Activated T-helper 1 cell treated with Interleukin-2 at 50 U/mL for 16 hours (primary cell): ENCODE measurements at places on chromosomes 5 and 9.
A peak's percentile ranks its signal among the peaks of the same experiment; 100 is the strongest.

DNA sequence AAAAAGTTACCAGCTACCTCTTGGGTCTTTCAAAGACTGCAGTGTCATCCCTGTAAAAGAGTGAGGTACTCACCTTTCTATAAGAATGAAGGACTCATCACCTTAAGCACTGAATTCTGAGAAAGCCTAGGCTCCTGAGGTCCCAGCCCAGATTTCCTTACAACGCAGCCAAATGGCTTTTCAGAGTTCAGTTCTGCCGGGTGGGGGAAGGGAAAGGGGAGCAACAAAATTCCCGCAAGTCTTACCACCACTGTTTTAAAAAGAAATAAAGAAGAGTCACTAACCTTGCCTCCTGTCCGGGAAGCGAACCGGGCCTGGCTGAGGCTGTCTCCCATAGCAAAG, 373 bp downstream of the ADAMTS12 start:
- no peak for DNase-seq

DNA sequence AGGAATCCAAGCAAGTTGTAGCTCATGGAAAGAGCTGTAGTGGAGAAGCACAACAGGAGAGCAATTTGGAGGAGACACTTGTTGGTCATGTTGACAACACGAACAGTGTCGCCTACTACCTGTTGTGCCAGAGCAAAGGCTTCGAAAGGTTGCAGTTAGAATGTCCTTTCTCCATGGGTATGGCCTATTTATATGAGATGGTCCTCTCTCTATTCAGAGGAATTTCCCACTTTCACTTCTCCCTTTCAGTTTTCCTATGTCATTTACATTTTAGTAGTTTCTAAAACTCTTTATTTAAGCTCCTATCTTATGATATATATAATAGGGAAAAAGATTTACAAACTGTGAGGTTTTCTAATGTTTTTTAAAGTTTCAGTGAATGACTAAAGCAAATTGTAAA, at the start of gene IFNB1:
TSS of gene IFNB1 (minus strand) at position 162 of the 400 bp plus-strand sequence. CDS start at position 89, 73 bp downstream.
- no peak for DNase-seq

DNA sequence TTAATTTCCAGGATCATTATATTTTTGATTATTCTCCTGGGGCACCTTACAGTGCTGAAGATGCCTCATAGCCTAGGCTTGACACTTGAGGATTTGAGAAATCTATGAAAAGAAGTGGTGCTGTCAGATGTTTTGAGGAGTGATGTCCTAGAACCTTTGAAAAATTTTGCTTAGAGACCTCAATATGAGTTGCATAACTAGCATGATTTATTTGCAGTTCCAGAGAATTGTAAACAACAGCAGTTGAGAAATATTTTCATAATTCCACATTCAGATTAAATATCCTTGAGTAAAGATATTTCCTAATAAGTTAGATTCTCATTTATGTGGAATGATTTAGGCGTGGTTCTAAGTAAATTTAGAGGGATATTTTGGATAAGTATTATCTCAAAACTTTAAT, 225.8 kb downstream of the ADAMTSL1 start:
- no peak for DNase-seq

DNA sequence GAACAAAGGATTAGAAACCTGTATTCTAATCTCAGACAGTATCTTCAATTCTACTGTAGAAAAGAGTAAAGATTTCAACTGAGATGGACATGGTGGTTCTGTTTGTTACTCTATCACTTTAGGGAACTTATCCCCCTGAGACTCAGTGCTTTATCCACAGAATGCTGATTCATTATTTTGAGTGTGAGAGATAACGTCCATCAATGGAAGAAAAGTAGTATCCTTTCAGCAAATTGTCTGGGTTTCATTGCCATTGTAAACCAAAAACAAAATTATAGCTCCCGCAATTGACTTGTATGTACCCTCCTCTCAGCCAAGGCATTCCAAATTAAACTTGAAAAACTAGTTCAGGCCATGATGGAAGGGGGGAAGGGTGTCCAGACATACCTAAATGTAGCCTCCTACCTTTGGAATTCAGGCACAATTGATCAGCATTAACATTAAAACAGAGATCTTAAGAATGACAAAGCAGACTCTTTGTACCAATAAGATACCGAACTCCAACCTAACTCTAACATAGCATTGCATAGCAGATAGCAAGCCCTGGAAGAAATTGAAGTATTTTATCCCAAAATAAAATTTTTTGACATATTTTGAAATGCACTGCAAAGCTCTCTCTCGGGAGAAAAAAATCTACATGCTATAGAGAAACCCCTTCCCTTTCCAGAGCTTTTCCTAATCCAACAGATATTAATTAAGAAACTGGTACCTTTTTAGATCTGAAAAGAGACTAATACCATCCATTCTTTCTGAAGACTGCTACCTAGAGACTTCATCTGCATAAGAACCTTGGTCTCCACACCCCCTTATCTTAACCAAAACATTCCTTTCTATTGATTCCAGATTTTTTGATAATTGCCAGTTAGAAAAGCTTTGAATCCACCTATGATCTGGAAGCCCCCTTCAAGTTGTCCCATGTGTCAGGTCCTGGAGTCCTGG, 1055.7 kb downstream of the PTPRD start:
- no peak for DNase-seq

- no peak for DNase-seq
These were observed 138.3 kb downstream of the PAX5 start for GRCh38 chr9:36895744-36896260.

- DNase-seq = peak; percentile 49
These were observed 17.9 kb upstream of the EGFL7 start for GRCh38 chr9:136644593-136645351.

GRCh38 chr5:133453831-133454230, 158.5 kb downstream of the FSTL4 start:
- DNase-seq = no peak

DNA sequence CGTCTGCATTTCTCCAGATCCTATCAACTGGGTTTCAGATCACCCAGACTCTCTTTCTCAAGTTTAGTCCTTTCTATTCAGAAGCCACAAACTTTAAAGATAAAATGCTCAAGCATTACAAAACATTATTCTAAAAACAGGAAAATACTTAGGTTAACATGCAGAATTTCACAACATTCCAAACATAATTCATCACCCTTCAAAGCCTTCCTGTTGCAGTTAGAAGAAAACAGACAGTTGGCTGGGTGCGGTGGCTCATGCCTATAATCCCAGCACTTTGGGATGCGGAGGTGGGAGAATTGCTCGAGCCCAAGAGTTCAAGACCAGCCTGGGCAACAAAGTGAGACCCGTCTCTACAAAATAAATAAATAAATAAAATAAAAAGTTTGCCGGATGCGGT, 7.7 kb upstream of the OCLN start:
- no peak for DNase-seq

- DNase-seq = no peak
These were observed 63.2 kb downstream of the ACER2 start for GRCh38 chr9:19471737-19472648.

DNA sequence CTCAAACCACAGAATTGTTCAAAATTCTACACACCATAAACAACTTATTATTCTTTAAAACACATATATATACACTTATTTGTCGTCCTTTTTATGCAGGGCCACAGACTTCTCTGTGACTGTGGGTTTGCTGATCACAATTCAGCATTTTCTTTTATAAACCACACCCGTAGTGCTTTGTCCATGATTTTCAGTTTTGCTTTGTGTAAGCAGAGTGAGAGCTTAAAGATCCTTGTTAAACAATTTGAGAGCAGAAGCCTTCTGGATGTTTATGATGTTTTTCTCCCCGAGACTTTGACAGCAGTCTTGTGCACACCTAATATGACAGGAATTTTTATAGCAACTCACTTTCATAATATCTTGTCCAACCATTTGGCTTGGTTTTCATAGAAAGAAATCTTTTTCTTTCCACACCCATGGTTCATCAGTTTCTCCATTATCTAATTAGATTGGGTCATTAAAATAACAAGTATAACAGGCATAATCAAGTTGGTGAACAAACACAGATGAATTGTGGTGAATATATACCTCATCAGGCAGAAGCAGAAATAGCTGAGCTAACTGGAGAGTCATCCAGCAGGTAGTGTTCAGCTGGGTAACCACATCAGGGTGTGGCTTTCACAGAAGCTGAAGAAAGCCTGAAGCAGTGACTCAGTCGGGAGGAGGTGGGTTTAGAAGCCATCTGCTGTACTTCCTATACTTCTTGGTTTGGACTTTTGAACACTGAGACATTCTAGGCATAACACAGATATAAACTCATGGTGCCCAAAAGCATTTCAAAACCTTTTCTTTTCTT, 232.8 kb downstream of the DOCK8 start:
- DNase-seq = peak; percentile 52

DNA sequence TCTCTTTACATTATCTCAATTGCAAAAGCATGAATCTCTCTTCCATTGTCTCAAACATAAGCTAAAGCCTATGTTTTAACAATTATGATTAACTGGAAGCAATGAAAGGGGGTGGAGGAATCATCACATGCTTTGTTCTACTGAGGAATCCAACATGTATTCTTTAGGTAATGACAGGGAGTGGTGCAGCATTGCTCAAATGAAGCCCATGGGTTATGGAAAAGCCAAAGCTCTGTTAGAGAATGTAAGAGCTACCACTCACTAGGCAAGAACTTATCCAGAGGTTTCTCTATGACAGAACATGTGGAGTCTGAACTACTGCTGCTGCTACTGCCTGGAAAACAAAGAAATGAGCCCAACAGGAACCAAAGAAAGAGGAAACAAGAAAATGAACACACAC, 28.7 kb downstream of the KIF3A start:
- DNase-seq = no peak

GRCh38 chr5:78985116-78985724, at the start of gene ARSB:
ARSB (minus strand) TSS chr5:78985310; CDS start chr5:78985248, 62 bp downstream.
- DNase-seq = peak; percentile 24

- DNase-seq = no peak
These were observed 98.6 kb downstream of the SPOCK1 start for GRCh38 chr5:137400571-137400970.
